Right lobe of liver (tissue), 6 donors: ENCODE measurements at places on chromosomes 16 and 17.
A peak's percentile ranks its signal among the peaks of the same experiment; 100 is the strongest.

DNA sequence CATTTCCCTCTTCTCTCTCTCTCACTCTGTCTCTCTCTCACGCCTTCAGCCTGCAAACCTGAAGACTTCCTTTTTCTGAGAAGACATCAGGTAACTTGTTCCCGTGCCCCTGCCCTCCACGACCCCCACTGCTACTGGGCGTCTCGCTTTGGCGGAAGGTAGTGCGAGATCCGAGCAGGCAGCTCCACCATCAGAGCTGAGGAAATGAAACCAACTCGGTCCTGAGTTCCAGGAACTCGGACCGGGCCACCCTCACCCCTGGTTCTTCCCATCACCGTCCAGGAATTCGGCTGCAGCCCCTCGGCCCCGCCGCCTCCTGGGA lies 585 bp downstream of the MLKL start:
- peak; percentile 57 for DNase-seq

- DNase-seq: no peak
Measured at GRCh38 chr16:50295541-50296132, 29.3 kb downstream of the ADCY7 start.

DNA sequence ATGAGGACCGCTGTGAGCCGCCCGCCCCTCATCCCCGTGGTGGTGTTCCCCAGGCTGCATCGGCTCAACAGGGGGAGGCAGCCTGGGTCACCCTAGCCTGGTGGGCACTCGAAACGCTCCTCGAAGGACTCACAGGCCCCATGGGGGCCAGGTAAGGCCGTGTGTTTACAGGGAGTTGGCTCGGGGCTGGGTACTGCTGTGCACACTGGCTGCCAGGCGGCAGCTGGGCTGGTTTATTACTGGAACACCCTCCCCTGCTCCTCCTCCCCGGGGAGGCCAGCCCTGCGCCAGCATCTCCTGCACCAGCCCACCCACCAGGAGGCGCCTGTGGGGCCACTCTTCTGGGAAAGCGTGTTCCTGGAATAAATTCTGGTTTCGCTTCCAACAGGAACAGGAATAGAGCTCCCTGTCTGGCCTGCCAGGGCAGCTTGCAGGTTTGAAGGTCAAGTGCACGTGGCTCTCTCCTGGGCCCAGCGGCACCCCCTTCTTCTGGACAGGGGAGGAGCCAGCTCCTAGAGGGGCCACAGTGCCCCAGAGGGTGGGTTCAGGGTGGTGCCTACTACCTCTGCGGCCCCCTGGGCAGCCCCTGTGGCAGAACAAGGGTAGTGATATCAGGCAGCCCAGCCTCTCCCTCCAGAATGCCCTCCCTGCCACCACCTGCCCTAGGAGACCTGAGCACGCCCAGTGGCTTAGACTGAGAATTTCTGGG lies 11.3 kb downstream of the MCRIP1 start:
- DNase-seq: peak; percentile 93

DNA sequence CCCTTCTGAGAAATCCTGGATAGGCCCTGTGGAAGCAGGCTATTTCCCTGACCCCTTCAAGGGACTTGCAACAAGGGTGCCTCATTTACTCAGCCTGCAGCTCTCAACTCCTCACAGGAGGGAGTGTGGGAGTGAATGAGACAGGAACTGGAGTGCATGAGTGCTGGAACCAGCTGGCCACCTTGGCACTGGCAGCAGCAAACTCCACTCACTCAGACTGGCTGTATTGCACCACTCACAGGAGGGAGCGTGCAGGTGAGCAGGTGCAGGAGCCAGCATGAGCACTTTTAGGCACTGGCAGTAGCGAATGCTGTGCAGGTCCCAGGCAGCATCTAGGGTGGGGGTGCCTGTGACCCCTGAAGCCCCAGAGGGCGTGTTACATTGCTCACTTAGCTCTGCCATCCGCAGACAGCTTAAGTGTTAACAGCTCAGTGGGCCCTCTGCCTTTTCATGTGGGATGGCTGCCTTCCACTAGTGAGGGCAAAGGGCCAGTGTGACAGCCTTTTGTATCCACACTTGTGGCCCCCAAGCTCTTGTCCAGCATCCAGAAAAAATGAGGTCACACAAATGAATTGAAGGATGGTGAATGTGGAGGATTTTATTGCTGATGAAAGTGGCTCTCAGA lies 11.0 kb upstream of the ZNHIT3 start:
- DNase-seq: no peak

- no peak for DNase-seq
Measured at GRCh38 chr17:81376946-81377714, 18.1 kb upstream of the BAHCC1 start.

DNA sequence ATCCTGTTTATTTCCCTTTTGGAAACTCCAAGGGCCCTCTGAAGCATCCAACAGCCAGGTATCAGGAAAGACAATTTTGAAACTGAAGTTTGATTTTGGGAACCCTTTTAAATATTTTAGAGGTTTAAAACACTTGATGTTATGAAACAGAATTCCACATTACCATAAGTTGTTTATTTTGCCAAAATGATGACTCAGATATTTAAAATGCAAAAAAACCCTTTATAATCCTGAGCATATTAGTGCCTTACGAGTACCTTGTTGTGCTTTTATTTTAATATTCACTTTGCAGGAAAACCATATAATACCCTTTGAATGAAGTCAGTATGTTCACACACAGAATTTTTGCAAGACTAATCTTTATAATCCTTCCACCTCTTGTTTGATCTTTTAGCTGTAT lies 765.1 kb upstream of the CA10 start:
- DNase-seq: no peak

DNA sequence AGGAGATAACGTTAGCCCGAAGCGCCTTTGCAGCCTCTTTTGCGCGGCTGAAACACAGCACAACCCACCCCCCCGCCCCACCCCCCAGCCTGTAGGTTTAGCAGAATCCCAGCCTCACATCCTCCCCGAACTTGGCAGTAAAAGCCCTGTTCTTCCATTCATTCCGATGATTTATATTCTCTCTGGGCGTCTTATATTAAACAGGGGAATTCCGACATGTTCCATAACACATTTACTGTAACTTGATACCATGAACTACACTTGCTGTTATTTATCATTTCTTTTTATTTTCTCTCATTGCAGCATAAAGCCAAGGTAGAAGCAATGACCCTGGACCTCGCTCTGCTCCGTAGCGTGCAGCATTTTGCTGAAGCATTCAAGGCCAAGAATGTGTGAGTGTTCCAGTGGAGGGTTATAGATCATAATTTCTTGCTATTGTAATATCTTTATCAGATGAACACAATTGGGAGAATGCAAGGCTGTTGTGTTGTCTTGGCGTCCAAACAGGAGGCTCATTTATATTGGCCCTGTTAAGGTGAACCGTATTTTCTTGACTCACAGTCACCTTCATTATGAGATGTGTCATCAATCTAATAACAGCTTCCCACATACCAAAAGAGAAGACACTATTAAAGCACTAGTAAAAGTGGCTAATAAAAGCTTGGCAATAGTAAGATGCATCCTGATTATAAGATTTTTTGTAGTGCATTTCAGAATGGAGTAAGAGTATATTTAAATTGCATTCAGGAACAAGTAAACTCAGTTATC lies 287.3 kb downstream of the WWOX start:
- DNase-seq: no peak

GRCh38 chr17:17109256-17109655 lies 67.0 kb downstream of the MPRIP start:
- no peak for DNase-seq

DNA sequence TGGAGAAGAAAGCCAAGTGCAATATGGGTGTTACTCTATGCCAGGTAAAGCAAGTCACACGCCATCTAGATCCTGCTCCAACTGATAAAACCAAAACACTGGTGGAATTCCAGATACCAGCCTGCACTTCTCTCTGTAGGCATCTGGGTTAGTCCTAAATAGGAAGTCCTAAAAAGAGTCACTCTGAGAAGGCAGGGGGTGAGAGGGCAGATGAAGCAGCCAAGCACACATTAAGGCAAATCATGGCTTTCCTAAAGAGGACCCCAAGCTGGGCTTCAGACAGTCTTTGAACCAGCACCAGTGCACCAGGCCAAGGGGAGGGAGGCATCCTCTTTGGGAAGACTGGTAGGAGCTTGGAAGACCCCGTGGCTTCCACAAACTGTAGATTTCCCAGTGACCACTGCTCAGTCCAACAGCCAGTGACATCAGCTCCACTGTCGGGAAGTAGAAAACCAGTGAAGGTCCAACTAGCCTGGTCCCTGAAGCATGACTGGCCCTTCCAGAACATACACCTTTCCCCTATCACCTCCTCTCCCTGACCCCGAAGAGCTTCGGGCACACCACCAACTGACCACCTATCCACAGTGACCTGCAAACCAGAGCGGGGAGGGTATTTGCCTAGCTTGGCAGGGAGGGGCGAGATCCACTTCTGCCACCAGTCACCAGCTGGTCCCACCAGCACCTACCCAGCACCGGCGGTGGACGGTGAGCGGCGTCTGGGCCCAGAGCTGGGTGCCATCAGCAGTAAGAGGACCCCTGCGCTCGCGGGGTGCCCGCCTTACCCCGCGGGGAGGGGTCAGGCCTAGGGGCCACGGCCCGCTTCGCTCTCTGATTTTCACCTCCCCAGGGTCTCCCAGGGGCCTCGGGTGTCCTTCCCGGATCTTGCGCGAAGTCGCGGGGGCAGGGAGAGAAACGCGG lies 1.0 kb downstream of the LITAF start:
- DNase-seq: peak; percentile 64

- DNase-seq: no peak
Measured at GRCh38 chr17:75008373-75008772, 4.1 kb upstream of the MRPL58 start.

DNA sequence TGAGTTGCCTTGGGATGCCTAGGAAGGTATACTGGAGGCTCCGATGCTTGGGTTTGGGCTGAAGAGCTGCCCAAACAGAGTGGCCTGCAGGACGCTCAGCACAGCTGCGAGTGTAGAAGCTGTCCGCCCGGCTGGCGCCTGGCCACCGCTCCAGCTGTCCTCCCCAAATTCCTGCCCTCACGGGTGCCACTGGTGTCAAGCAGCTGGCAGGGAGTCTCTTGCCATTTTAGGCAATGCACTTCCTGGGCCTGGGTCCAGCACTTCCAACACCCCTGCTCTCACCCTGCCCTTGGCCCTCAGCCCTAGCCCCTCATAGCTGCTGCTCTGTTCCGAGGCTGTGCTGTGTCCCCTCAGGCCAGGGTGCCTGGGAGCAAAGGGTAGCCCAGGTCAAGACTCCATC lies 5.2 kb upstream of the PKMYT1 start:
- DNase-seq: peak; percentile 62
